ENCODE measurements at places on chromosomes 2 and 18.

- no peak for DNase-seq
Observed at GRCh38 chr18:41993151-41993550, 38.1 kb downstream of the PIK3C3 start.

GRCh38 chr2:134366359-134366758 lies 112.5 kb downstream of the MGAT5 start:
- no peak for DNase-seq

GRCh38 chr2:196617430-196617829 lies 22.1 kb upstream of the CCDC150 start:
- DNase-seq = no peak

GRCh38 chr2:180002198-180002770 lies 4.8 kb downstream of the CWC22 start:
- DNase-seq = no peak

- DNase-seq = no peak
Observed at GRCh38 chr2:28991021-28991420, 9.9 kb downstream of the TOGARAM2 start.

GRCh38 chr2:235516257-235516656 lies 22.4 kb downstream of the AGAP1 start:
- DNase-seq = no peak

DNA sequence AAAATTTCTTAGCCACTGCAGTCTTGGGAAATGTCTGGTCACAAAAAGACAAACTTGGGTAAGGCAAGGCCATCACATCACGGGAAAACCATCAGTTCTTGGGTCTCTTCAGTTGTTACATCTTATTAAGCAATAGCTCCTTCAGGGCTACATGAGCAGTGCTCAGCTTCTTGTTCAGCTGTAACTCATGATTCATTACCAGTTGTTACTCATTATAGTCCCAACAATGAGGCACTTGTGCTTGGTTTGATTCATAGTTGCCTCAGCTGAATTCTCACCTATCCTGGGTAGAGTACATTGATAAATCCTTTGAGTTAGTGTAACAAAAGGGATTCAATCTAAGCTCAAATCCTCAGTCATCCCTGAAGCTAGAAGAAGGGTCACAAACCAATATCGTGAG lies 102.4 kb upstream of the DCC start:
- no peak for DNase-seq

- DNase-seq = no peak
Observed at GRCh38 chr2:241200822-241201395, 12.4 kb downstream of the ANO7 start.

GRCh38 chr2:201441409-201441808 lies 9.8 kb downstream of the TRAK2 start:
- DNase-seq = no peak

GRCh38 chr2:64846177-64846576 lies 143.0 kb upstream of the SLC1A4 start:
- peak; percentile 81 for DNase-seq

- no peak for DNase-seq
Observed at GRCh38 chr2:196939371-196939770, 12.9 kb upstream of the PGAP1 start.

GRCh38 chr2:240435948-240436682 lies 652 bp downstream of the GPC1 start:
- no peak for DNase-seq

DNA sequence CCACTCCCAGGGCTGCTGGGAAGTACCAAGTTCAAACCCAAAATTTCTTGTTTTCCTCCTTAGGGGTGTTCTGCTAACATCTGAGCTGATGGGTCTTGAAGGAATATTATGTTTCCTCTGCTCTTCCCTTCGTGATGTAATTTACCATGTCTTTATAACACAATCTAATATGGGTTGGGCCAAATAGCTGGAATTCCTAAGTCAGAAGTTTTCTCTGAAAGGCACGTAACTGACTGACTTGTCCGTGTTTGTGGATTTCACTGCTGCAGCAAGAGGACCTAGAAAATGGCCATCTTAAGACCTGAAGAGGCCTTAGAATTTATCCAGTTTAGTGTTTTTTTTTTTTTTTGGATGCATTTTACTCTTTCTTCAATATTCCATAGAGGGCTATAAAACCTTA lies 256.7 kb downstream of the DCDC2C start:
- DNase-seq = no peak

DNA sequence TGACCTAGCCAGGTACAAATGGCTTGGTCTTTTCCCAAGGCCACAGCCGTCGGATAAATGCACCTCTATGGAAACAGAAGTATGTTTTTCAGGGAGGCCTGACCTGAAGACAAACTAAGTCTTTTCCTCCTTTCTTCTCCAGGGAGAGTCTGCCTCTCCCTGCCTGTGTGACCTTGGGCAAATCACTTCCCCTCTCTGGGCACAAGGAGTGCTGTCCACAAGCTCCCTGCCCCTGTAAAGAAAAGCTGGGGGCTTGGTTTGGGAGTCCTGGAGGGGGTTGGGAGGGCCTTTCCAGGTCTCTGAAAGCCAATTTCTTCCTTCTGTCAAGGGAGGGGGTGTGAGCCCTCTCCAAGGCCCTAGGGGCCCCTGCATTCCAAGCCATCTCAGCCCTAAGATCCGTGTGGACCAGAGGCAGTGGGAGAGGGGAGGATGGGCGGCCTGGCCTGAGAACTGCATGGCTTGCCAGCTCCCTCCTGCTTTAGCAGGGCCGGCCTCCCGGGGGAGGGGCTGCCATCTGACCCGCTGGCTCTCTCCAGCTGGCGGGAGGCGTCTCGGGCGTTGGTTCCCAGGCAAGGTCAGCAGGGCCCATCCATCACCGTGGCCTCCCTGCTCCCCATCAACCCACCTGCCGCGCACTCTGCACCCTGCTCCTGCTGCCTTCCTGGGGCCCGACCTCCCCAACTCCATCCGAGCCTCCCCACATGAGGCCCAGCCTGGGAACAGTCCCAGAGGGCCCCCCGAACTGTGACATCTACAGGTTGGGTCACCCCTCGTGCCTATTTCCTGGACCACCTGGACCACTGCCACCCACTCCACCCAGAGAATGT lies 61.4 kb downstream of the SMAD7 start:
- no peak for DNase-seq

DNA sequence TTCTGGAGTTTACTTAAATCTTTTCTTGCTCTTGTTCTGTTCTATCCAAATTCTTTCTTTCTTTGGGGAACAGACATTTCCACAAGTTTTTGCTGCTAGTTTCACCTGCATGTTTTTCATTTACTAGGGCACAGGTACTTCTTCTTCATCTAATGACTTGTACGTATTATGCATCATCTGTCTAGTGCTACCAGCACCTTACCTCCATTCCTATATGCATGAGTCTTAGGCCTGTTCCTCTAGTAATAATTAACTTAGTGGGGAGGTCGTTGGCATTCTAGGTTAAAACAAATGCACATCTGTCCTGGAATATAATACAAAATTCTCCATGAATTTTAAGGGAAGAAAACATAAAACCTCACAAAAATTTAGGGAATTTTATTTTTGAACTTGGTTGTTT lies 164.5 kb upstream of the STON1 start:
- DNase-seq = no peak

DNA sequence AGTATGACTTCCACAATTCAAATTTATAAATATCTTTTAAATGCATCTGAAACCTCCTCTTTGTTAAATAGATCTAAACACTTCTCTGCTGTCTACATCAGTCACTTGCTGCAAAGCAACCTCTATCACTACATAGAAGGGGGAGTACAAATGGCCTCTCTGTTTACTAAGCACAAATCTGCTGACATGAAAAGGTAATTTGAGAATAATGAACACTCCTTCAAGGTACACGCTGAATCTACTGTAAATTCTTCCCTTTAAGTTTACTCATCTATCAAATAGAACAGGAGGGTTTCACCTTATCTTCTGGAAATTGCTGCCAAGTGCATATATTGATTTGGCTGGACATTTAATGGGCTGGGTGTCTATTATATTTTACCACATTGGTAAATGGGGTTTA lies 879.6 kb downstream of the SUCLG1 start:
- no peak for DNase-seq

DNA sequence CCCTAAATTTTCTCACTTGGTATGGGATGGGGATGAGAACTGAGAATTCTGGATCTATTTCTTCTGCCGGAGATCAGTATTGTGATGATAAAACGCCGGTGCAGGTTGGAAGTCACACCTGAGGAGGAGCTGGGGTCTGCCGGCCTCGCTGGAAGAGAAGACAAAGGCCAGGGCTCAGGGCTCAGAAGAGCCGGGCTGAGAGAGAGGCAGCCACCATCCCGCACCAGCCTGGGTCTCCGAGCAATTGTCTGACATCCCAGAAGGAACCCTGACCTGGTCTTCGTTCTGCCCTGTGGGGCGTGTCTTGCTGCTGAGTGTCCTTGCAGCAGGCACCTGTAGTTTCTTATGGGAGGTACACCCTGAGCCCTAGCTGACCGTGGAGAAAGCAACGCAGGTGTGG lies 31.4 kb upstream of the SALL3 start:
- no peak for DNase-seq

GRCh38 chr2:9238591-9239326 lies 32.1 kb downstream of the ASAP2 start:
- DNase-seq = no peak

- no peak for DNase-seq
Observed at GRCh38 chr2:152867397-152867796, 149.0 kb downstream of the ARL6IP6 start.

DNA sequence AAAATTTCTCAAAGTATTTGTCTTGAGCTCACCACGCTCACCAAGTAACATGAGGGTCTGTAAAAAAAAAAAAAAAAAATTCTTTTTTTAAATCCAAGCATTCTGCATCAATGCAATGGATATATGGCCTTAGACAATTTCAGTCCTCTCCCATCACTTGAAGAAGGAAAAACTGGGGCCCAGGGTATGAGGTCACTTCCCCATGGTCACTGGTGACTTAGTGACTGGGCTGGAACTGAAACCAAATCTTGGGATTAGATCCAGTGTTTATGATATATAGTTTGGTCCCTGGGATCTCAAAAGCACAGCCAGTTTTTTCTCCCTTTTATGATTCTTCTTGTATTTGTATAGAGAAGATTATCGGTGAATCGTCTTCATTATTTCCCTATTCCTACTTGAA lies 477.9 kb upstream of the TNP1 start:
- DNase-seq = peak; percentile 34

GRCh38 chr18:46538376-46538775 lies 118.6 kb downstream of the LOXHD1 start:
- no peak for DNase-seq

GRCh38 chr2:101766337-101766736 lies 68.8 kb downstream of the MAP4K4 start:
- DNase-seq = peak; percentile 62

DNA sequence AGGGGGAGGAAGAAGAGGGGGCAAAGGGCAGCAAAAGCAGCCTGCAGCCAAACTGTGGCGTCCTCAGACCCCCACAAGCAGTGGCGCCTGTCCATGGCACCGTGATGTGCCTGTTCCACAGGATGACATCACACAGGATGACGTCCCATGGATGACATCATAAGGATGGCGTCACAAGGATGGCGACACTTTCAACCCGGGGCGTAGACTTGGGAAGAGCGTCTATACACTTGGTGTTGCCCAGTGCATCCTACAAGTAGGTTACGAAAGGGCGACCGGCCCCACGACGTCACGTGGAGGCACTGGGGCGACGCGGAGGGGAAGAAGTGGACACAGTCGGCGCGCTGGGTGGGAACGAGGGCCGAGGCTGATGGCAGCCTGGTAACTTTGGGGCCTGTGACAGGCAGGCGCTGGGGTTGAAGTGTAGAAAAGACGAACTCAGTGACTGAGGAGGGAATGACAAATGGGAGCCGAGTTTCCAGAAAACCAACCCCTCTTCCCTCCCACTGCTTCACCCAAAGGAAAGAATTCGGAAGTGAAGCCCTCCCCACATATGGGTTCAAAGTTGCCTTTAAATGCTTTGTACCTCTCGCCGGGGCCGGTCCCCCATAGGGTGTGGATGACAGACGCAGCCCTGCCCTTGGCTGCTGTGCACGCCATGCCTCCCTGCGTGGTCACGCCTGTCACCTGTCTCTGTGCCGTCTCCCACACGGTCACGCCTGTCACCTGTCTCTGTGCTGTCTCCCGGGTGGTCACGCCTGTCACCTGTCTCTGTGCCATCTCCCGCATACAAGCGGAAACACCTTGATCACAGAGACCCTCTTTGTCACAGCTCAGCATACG lies 13.4 kb upstream of the KCNG2 start:
- no peak for DNase-seq

DNA sequence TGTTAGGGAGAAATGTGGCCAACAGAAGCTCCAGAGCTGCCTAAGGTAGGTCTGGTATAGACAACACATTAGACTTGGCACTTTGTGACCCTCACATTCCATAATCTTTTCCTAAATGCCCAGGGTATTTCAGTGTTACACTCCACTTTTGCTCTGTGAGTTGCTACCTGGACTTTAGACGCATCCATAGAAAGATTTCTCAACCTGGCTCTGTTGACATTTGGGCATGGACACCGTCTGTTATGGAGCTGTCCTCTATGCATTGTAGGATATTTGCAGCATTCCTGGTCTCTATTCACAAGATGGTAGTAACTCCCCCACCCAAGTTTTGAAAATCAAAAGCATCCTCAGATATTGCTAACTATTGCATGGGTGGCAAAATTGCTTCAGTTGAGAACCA lies 136.5 kb upstream of the NETO1 start:
- DNase-seq = no peak

DNA sequence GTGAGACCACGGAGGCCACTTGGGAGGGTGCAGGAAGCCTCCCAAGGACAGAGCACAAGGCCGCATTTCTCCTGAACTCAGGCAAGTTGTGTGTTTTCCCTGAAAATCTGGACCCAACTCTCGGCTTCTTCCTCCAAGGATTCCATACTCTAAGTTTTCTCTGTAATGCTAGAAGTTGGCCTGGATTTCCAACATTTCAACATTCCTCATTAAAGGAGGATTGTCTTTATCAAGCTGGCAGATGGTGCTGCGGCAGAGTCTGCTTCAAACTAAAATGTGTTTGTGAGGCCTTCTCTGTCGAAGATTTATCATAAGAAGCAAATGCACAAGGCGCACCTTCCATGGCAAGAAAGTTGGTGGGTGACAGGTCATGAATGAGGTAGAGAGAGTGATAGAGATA lies 94.4 kb upstream of the SATB2 start:
- no peak for DNase-seq

GRCh38 chr2:880201-880970 lies 70.3 kb upstream of the SNTG2 start:
- no peak for DNase-seq

DNA sequence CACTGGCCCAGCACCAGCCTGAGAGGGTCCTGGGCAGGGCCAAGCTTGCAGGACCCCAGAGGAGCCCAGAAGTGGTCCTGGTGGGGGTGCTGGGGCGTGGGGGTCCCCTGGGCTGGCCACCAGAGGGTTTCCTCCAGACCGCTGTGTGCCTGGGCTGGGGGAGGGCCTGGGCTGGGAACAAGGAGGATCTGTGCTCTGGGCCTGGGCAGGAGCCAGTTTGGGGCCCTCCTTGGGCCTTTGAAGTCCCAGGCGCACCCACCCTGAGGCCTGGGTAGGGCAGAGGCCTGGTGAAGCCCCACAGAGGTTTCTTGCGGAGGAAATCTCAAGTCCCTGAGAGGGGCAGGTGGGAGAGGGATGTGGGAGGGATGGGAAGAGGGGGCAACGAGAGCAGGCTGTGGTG lies 63.4 kb upstream of the GPC1 start:
- no peak for DNase-seq

- peak; percentile 50 for DNase-seq
Observed at GRCh38 chr2:128710729-128711128, 392.1 kb upstream of the HS6ST1 start.

- DNase-seq = no peak
Observed at GRCh38 chr18:52339891-52340371, at the start of gene DCC. Gene DCC (plus strand): TSS chr18:52340197. CDS start chr18:52340788, 591 bp downstream.
